A549 treated with CORT108297 at 1 μM for 4 hours (cell line): ENCODE measurements at places on chromosomes 4 and X. TPM values are rescaled to one million over a fixed set of nuclear protein-coding genes. Genes with fewer than 3 reads are reported as not detected.

DCAF8L1 gene
- total RNA-seq, result not detected in 5 replicates

PIR gene
- total RNA-seq, result 50.2 to 56.4 TPM (median 54.1 TPM) in 5 replicates

VCX gene
- total RNA-seq, result not detected in 5 replicates

MAGEA10 gene
- 0.05 to 0.13 TPM (median 0.08 TPM) in 4 of 5 replicates, not detected in the other for total RNA-seq

MOB1B gene
- total RNA-seq, result 4.7 to 7.0 TPM (median 6.4 TPM) in 5 replicates

UGT2A1 gene
- total RNA-seq, result not detected in 5 replicates

SLC6A8 gene
- 10.0 to 13.6 TPM (median 11.9 TPM) in 5 replicates for total RNA-seq

RAB40A gene
- 0.04 TPM in 1 of 5 replicates, not detected in the others for total RNA-seq

CCDC158 gene
- not detected in 5 replicates for total RNA-seq

BTK gene
- total RNA-seq, result 0.10 to 0.18 TPM (median 0.15 TPM) in 5 replicates

ERCC6L gene
- 11.1 to 15.1 TPM (median 12.4 TPM) in 5 replicates for total RNA-seq

PRDM8 gene
- total RNA-seq, result 0.14 to 0.46 TPM (median 0.29 TPM) in 5 replicates

ADGRL3 gene
- total RNA-seq, result 0.01 to 0.05 TPM (median 0.02 TPM) in 4 of 5 replicates, not detected in the other

MRFAP1L1 gene
- 30.9 to 36.6 TPM (median 34.0 TPM) in 5 replicates for total RNA-seq

NLRP2B gene
- total RNA-seq, result not detected in 5 replicates

XKRX gene
- 0.24 to 0.39 TPM (median 0.29 TPM) in 5 replicates for total RNA-seq

PRKG2 gene
- 0.76 to 1.1 TPM (median 0.81 TPM) in 5 replicates for total RNA-seq

GSX2 gene
- not detected in 5 replicates for total RNA-seq

MAGEC1 gene
- 0.02 to 0.03 TPM (median 0.03 TPM) in 3 of 5 replicates, not detected in the others for total RNA-seq

COL4A5 gene
- 11.4 to 14.9 TPM (median 13.4 TPM) in 5 replicates for total RNA-seq

HPGD gene
- 54.2 to 64.4 TPM (median 56.7 TPM) in 5 replicates for total RNA-seq

PRR32 gene
- not detected in 5 replicates for total RNA-seq

HUWE1 gene
- total RNA-seq, result 64.1 to 74.7 TPM (median 70.1 TPM) in 5 replicates

IQCM gene
- total RNA-seq, result not detected in 5 replicates

DRD5 gene
- not detected in 5 replicates for total RNA-seq

FGFR3 gene
- total RNA-seq, result 1.3 to 2.8 TPM (median 2.2 TPM) in 5 replicates

FRMD7 gene
- total RNA-seq, result not detected in 5 replicates

CCDC110 gene
- 0.04 to 0.09 TPM (median 0.07 TPM) in 3 of 5 replicates, not detected in the others for total RNA-seq
